ENCODE measurements at places on chromosomes 6 and 20. TPM values are rescaled to one million over a fixed set of nuclear protein-coding genes. Genes with fewer than 3 reads are reported as not detected.

The PROKR2 gene
- 3.3 TPM for total RNA-seq

The VNN1 gene
- total RNA-seq: not detected

The JPH2 gene
- 1.5 TPM for total RNA-seq

DNA sequence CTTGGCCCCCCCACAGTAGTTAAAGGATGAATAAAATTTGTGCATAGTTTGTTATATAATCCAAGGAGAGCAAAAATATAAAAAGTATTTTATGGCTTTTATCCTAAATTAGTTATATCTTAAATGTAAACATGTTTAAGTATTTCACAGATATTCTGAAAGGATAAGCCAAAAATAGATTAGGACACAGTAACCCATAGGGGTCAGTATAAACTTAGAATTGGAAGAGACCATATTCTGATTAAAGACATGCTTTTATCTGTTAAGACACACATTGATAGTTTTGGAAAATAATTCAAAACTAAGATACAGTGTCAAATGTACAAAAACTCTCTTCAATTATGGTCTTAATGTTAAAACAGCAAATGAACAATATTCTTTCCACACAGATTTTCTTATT, 4.5 kb upstream of the SERINC1 start:
- H3K4me1 ChIP-seq: no peaks in the 10 kb centered on the region
- no peak overlapping the region for H3K27ac ChIP-seq
- no peaks in the 10 kb centered on the region for H3K27me3 ChIP-seq
- H3K36me3 ChIP-seq: no peaks in the 10 kb centered on the region
- H3K4me3 ChIP-seq: no peak overlapping the region

DNA sequence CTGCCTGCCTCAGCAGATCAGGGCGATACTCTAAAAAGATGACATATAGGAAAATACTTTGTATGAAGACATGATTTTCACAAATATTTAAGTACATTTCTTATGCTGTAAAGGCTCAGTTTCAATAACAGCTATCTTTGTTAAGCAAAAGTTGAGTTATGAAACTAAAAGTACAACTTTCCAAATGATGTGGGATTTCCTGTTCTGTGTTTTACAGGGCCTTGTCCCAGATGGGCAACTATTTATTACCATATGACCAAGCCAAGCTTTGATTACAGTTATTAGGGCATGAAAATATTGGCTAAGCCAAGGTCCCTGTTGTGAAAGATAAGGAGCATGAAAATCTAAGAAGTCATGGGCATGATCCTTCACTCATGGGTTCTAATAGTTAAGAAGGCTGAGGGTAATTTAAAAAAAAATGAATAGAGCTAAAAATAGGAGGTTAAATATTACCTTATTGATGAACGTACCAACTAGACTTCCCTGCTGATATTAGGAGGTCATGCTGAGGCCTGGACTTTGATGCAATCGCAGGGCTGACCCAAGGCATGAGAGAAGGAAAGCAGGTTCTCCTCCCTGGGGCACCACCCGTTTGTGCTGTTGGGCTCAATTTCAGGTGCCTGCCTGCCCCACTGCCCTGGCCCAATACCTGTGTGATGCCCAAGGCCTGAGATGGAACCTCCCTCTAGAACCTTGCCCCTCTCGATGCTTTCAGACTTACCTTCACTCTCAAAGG, 294.4 kb upstream of the PRDM1 start:
- H3K27ac ChIP-seq: no peak overlapping the region
- no peaks in the 10 kb centered on the region for H3K36me3 ChIP-seq
- H3K4me1 ChIP-seq: peaks cover 2% of the 10 kb centered on the region
- no peak overlapping the region for H3K4me3 ChIP-seq

GRCh38 chr6:87903323-87903722, 144.3 kb upstream of the SPACA1 start:
- no peak for DNase-seq
- H3K4me3 ChIP-seq: no peak overlapping the region
- H3K36me3 ChIP-seq: no peaks in the 10 kb centered on the region
- peaks cover 3% of the 10 kb centered on the region for H3K4me1 ChIP-seq
- H3K27ac ChIP-seq: no peak overlapping the region

The SLC35F1 gene
- 10.0 TPM for total RNA-seq

The FILIP1 gene
- 5.0 TPM for total RNA-seq

The AURKA gene
- total RNA-seq: 90.8 TPM

GRCh38 chr6:34374069-34374468, 18.4 kb downstream of the NUDT3 start:
- H3K27me3 ChIP-seq: no peaks in the 10 kb centered on the region
- H3K4me3 ChIP-seq: no peak overlapping the region
- DNase-seq: no peak

- no peaks in the 10 kb centered on the region for H3K36me3 ChIP-seq
- peaks cover 44% of the 10 kb centered on the region for H3K27me3 ChIP-seq
- peak overlapping the region; percentile 18 for H3K4me3 ChIP-seq
- no peak for DNase-seq
These were observed 6.9 kb downstream of the SLC32A1 start for GRCh38 chr20:38730989-38731737.

DNA sequence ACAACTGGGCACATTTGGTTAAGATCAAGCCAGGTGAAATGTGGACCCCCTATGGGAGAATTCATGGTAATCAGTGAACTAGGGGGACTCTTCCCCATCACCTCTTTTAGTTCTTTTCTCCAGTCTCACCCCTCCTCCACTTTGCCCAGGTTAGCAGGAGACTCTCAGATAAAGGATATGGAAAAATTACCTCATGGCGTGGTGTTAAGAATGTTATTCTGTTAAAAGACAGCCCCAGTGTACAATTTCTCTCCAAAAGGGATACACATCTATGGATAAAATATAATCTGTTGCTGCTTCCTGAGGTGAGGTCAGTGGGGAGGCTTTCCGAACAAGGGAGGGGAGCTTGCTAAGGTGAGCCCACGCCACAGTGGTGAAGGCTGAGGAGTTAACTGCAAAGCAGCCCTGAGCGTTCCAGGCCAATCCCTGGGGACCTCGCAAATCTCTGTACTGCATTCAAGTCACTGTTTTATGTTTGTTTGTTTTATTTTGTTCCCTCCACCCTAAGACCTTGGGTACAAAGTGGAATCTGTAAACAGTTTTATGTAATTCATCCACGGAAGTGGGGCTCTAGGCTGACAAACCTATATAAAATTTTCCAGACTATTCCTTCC, 52.0 kb downstream of the ADGRF1 start:
- no peaks in the 10 kb centered on the region for H3K27me3 ChIP-seq
- no peaks in the 10 kb centered on the region for H3K36me3 ChIP-seq
- DNase-seq: no peak
- no peak overlapping the region for H3K4me3 ChIP-seq
- H3K4me1 ChIP-seq: no peaks in the 10 kb centered on the region

DNA sequence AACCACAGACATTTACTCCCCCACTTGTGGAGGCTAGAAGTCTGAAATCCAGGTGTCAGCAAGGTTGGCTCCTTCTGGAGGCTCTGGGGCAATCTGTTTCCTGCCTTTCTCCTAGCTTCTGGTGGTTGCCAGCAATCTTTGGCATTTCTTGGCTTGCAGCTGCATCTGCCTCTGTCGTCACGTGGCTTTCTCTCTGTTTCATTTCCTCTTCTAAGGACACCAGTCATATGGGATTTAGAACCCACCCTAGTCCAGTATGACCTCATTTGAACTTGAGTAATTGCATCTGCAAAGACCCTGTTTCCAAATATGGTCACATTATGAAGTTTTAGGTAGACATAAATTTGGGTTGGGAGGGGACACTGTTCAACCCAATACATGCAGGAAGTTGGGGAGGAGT, 56.2 kb upstream of the EPB41L1 start:
- peaks cover 11% of the 10 kb centered on the region for H3K4me1 ChIP-seq
- no peak overlapping the region for H3K27ac ChIP-seq
- H3K36me3 ChIP-seq: no peaks in the 10 kb centered on the region
- no peak overlapping the region for H3K4me3 ChIP-seq
- DNase-seq: no peak
- peaks cover 85% of the 10 kb centered on the region for H3K27me3 ChIP-seq

DNA sequence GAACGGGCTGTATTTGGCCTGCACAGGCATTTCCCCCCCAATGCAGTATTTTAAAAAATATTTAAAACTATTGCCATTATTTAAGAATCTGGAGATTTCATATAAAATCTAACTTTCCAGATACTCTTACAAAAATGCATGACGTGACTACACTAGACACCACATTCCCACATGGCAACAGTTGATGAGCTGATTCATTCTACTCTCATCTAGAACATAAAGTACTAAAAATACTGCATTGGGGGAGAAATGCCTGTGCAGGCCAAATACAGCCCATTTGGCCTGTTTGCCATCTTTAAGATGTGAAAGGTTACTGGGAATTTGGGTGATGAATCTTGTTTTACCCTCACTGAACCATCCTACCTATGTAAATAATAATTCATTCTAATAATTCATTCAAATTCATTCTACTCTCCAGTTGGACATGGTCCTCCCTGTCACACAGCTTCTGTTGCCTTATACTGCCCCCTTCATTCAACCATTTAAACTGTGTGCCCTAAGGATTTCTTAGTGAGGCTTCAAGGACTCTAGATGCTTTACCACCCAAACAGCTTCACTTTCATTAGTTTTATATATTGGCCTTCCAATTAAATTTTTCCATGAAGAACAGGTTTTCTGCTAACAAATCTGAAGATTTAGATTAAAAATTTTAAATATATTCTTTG, 6.9 kb upstream of the ZSCAN16 start:
- DNase-seq: no peak
- H3K27me3 ChIP-seq: no peaks in the 10 kb centered on the region
- H3K4me3 ChIP-seq: no peak overlapping the region

DNA sequence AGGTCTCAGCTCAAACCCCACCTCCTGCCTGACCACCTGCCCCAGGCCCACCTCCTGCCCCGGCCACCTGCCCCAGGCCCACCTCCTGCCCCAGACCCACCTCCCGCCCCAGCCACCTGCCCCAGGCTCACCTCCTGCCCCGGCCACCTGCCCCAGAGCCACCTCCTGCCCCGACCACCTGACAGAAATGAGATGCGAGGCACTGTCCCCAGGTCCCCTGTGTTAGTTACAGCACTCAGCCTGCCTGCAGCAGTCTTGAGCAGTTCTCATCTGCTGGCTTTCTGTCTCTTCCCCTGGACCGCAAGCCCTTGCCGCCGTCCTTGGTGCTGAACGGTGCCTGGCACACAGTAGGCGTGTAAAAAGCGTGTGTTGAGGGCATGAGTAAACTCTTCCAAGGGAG, 79.5 kb downstream of the CDH4 start:
- H3K27ac ChIP-seq: no peak overlapping the region
- no peak overlapping the region for H3K4me3 ChIP-seq
- H3K36me3 ChIP-seq: no peaks in the 10 kb centered on the region
- DNase-seq: no peak
- no peaks in the 10 kb centered on the region for H3K27me3 ChIP-seq

The TMEM244 gene
- total RNA-seq: not detected

GRCh38 chr6:99345164-99345563, 4.3 kb downstream of the FAXC start:
- no peak overlapping the region for H3K27ac ChIP-seq
- H3K4me3 ChIP-seq: no peak overlapping the region
- H3K36me3 ChIP-seq: peaks cover 3% of the 10 kb centered on the region
- DNase-seq: no peak
- no peaks in the 10 kb centered on the region for H3K27me3 ChIP-seq

DNA sequence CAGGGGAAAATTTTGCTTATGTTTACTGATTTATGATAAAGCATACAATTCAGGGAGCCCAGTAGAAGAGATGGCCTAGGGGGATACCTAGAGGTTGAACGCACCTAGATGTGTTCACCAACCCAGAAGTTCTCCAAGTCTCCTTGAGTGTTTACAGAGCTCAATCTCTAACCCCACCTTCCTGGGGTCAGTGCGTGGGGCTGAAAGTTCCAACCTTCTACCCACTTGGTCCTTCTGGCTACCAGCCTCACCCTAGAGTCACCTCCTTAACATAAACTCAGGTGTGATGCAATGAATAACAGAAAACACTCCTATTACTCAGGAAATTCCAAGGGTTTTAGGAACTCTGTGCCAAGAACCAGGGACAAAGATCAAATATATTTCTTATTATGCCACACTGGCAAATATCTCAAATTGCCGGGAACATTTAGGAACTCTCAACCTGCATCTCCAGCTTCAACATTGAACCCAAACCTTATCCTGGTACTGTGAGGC, 26.4 kb downstream of the AFG1L start:
- no peak overlapping the region for H3K27ac ChIP-seq
- H3K4me3 ChIP-seq: no peak overlapping the region
- no peaks in the 10 kb centered on the region for H3K27me3 ChIP-seq
- H3K36me3 ChIP-seq: no peaks in the 10 kb centered on the region

DNA sequence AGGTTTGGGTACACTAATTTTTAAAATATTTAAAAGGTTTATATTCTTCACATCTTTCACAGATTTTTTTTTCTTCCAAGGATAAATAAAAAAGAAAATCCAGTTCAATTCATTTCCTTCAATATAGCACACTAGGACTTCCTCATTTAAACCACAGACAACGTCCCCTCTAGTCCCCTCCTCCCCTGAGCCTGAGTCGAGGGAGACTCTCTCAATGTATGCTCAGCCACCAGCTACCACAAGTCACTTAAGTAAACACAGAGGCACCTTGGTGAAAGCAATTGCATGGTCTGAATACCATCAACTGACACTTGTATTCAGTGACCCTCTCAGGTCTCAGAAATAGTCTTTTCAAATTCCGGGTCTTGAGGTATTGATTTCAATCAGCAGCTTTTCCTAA, 88.6 kb downstream of the SIM1 start:
- DNase-seq: no peak
- H3K27ac ChIP-seq: no peak overlapping the region
- no peak overlapping the region for H3K4me3 ChIP-seq
- H3K4me1 ChIP-seq: peaks cover 4% of the 10 kb centered on the region

GRCh38 chr6:105898286-105898685, 187.8 kb upstream of the PRDM1 start:
- no peaks in the 10 kb centered on the region for H3K4me1 ChIP-seq
- H3K27me3 ChIP-seq: no peaks in the 10 kb centered on the region

The EEF1A2 gene
- total RNA-seq: 27.9 TPM

GRCh38 chr6:77123527-77123926, 339.8 kb downstream of the HTR1B start:
- DNase-seq: no peak
- H3K4me3 ChIP-seq: no peak overlapping the region
- H3K4me1 ChIP-seq: no peaks in the 10 kb centered on the region
- no peak overlapping the region for H3K27ac ChIP-seq
- no peaks in the 10 kb centered on the region for H3K36me3 ChIP-seq
- H3K27me3 ChIP-seq: no peaks in the 10 kb centered on the region

The ZBP1 gene
- not detected for total RNA-seq

- no peaks in the 10 kb centered on the region for H3K36me3 ChIP-seq
- DNase-seq: no peak
- no peak overlapping the region for H3K4me3 ChIP-seq
- no peak overlapping the region for H3K27ac ChIP-seq
- H3K27me3 ChIP-seq: no peaks in the 10 kb centered on the region
These were observed 524.3 kb downstream of the PRKN start for GRCh38 chr6:162203287-162203686.

GRCh38 chr6:4378319-4378996, 243.1 kb upstream of the ECI2 start:
- no peaks in the 10 kb centered on the region for H3K36me3 ChIP-seq
- no peak overlapping the region for H3K27ac ChIP-seq
- DNase-seq: no peak
- no peaks in the 10 kb centered on the region for H3K27me3 ChIP-seq
- H3K4me1 ChIP-seq: no peaks in the 10 kb centered on the region
- H3K4me3 ChIP-seq: no peak overlapping the region

GRCh38 chr6:106539936-106540335, 89.4 kb downstream of the RTN4IP1 start:
- H3K27ac ChIP-seq: no peak overlapping the region
- DNase-seq: no peak
- H3K27me3 ChIP-seq: no peaks in the 10 kb centered on the region
- no peaks in the 10 kb centered on the region for H3K4me1 ChIP-seq
- H3K4me3 ChIP-seq: no peak overlapping the region

- DNase-seq: peak; percentile 75
- H3K27ac ChIP-seq: no peak overlapping the region
- H3K4me1 ChIP-seq: no peaks in the 10 kb centered on the region
- peak overlapping the region; percentile 69 for H3K4me3 ChIP-seq
- no peaks in the 10 kb centered on the region for H3K36me3 ChIP-seq
These were observed 927 bp downstream of the ASXL1 start for GRCh38 chr20:32358883-32359632.

The UBE2C gene
- total RNA-seq: 255 TPM

Measured in H1 (cell line).